ENCODE measurements at places on chromosomes 7 and 10.
A peak's percentile ranks its signal among the peaks of the same experiment; 100 is the strongest.

GRCh38 chr7:8274589-8274988, 12.6 kb upstream of the ICA1 start:
- no peak for DNase-seq

- no peak for DNase-seq
These were observed 334.7 kb downstream of the INHBA start for GRCh38 chr7:41367967-41368882.

- peak; percentile 68 for DNase-seq
These were observed 11.5 kb downstream of the EGFR start for GRCh38 chr7:55030314-55030713.

DNA sequence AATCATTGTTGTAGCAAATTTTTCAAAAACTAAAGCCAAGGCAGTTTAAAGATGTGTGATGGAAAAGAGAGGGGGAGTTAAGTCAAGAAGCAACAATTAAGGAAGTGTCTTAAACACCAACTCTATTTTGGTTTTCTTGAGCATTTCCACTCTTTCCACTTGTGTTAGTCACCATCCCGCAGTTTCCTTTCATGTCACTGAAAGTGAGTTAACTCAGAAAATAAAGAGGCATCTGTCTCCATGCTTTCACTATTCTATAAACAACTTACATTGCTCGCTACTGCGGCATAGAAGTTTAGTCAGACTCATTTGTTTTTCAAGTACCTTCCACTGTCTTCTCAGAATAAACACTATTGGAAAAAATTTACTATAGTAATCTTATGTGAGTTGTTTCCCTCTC, 284.9 kb upstream of the SEMA3D start:
- DNase-seq, result peak; percentile 35

- DNase-seq, result no peak
These were observed 51.0 kb downstream of the ZNF777 start for GRCh38 chr7:149409895-149410294.

- DNase-seq, result no peak
These were observed 9.9 kb upstream of the TM9SF3 start for GRCh38 chr10:96596422-96597407.

DNA sequence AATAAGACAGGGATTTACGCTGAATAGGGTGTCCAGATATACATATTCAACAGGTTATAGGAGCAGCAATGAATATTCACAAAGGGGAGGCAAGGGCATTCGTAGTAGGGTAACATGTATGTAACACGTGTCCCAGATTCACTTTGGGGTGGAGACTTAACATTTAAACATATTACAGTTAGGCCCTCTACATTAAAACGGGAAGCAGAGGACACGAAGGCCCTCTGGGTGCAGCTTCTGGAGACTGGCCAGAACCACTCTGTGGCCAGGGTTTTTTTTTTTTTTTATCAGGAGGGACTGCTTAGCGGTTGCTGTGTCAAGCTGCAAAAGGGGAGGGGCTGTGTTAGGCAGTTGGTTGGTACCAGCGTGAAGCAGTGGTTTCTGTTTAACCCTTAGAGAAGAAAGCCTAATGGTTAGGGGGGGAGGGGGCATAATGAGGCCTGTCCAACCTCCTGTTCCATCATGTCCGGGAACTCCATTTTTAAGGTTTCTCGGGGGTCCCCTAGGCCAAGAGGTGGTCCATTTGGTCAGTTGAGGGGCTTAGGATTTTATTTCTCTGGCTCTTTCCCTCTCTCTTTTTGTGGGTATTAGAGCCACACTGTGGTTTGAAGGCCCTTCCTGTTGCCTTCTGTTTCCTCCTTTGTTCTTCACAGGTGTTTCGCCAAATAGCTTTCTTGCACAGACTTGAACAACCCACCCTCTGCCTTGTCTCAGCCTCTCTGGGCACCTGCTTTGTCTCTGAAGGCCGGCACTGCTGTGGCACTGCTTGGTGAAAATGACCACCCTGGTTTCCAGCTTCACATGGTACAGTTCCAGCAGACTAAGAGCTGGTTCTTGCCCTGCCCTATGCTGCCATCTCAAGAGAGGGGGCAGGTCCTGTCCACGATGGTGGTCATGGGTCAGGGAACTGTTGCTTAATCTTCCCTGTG, 26.4 kb downstream of the PRF1 start:
- peak; percentile 59 for DNase-seq

DNA sequence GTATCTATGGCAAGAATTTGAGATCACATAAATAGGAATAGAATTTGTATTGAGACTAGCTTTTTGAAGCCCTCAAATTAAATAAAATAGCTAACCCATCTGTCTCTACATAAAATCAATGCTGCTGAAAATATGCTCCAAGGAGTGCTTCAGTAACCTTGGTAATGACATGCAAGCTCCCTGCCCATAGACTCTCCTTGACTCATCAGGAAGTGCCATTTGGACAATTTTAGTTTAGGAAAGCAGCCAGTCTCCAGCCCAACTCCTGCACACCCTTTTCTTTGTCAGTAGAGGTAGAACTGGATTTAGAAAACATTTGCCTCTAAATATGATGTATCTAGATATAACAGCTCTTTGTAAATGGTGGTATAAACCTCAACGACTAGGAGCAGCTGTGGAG, 69.9 kb upstream of the PTPRZ1 start:
- DNase-seq, result no peak

DNA sequence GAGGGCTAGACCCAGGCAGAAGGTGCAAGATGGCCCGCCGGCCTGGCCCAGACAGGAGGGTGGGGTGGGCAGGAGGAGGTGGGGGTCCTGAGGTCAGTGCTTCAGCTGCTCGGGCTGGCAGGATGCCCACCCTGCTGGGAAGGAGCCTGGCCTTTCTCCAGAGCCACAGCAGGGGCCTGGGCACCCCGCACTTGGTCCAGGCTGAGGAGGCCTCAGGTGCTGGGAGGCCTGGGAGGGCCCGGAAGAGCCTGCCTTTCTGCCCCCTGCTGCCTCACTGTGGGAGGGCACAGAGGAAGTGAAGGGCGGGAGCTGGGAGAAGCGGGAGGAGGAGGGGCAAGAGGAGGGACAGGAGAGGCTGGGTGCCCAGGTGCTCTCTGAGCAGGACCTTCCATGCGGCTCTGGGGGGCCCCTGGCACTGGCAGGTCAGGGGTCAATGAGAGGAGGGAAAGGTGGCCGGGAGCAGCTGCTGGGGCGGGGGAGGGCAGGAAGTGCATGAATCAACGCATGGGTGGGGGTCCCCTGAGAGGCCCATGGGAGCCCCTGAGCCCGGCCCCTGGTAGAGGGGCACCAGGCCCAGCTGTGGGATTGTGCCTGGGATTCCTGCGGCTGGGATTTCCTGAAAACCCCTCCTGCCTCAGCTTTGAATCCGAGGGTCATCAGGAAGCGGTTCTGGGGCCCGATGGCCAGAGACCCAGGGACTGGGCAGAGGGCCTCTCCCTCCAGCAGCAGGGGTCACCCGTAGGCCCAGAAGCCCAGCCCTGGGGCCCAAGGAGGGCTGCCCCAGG, 49.9 kb downstream of the PWWP2B start:
- peak; percentile 57 for DNase-seq

DNA sequence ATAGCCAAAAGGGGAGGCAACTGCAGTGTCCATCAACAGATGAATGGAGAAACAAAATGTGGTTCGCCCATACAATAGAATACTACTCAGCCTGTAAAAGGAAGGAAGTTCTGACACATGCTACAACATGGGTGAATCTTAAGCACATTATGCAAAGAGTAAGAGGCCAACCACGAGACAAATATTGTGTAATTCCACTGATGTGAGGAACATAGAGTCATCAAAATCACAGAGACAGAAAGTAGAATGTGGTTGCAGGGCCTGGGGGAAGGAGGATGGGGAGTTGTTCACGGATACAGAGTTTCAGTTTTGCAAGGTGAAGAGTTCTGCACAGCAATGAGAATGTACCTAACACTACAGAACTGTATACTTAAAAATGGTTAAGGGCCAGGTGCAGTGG, 13.7 kb upstream of the C10orf71 start:
- peak; percentile 29 for DNase-seq

Measured in GM23248 (cell line).